ENCODE measurements at places on chromosomes 1 and 21. TPM values are rescaled to one million over a fixed set of nuclear protein-coding genes. Genes with fewer than 3 reads are reported as not detected.

Gene CCDC190
- total RNA-seq, result 5.2 TPM

Gene CCDC27
- not detected for total RNA-seq

- DNase-seq, result no peak
Observed at GRCh38 chr21:23982546-23982945, 1624.7 kb downstream of the MRPL39 start.

- no peak for DNase-seq
Observed at GRCh38 chr1:234934611-234935033, 194.0 kb downstream of the TOMM20 start.

DNA sequence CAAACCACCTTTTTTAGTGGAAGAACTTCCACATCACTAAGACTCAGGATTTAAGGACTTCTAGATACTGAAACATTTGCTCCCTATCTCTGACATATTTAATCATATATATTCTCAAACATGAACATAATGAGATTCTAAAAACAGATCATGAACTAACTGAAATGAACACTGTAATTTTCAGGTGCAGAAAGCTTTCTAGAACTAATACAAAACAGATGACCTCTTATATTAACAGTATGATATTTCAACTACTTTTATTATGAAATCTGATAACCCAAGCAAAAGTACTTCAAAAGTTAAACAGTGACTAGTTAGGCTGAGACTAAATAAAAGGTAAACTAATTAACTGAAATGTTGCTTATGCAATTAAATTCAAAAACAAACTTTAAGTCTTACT lies 157.5 kb downstream of the COP1 start:
- DNase-seq, result no peak

- no peak for DNase-seq
Observed at GRCh38 chr21:20779321-20779720, 218.9 kb upstream of the NCAM2 start.

- no peak for DNase-seq
Observed at GRCh38 chr1:212062832-212063438, 27.4 kb downstream of the DTL start.

DNA sequence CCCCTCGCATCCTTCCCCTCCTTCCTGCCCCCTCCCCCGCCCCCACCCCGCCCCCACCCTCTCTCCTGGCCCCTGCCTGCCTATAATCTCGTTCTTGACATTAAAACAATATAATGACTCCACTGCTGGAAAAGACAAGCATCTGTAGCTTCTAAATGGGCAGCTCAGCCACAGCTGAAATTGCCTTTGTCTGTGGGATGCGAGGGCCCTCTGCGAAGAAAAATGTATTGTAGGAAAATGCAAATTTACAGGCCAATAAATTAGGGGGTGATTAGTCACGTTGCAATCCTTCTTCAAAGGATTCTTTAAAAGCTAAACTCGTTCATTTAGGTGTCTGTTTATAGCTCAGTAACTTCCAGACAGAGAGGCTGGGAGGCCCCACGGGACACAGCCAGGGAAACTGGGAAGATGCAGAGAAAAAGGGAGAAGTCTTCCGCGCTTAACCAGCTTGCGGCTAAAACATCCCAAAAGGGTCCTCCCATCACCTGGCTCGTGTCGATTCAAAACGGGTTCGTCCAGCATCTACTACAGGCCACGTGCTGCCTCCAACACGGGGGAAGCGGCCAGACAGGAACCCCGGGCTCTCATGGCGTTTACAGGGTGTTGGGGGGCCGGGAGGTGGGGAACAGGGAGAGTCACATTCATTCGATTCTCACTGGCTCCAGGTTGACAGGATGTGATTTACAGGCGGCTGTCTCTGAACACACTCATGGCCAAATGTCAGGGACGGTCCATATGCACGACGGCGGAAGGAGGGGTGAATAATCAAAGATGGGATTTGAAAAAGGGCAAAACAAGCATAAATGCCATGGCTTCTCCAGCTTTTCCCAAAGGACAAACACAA lies 100.5 kb upstream of the ZBTB40 start:
- no peak for DNase-seq

GRCh38 chr1:60071296-60071695 lies 2.3 kb downstream of the C1orf87 start:
- DNase-seq, result no peak

- DNase-seq, result peak; percentile 73
Observed at GRCh38 chr1:151993084-151993733, 450 bp downstream of the S100A10 start.

Gene HES3
- total RNA-seq, result not detected

Gene RHOU
- total RNA-seq, result 22.9 TPM

DNA sequence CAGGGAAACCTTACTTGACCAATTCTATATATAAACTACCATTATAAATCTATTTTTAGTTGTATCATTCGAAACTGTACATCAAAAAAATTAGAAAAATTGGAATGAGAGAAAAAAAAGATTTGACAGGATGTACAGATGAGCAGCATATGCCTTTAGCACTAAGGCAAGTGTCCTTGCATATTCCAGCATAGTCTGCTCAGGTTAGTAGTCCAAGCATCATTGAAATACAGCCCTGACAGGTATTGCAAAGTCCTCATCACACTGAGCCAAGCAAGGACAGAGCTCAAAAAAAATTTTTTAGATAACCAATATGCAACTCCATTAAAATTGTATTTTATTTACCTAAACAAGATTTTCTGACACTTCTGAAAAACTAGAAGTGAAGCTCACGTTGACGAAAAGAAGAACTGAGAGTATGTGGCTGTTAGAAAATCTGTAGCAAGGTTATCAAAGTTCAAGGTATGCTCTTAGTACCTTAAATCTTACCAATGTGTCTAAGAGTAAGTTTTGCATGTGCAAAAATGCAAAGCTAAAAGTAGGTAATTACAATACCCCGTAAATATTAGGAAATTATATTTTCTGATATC lies 465.6 kb upstream of the ADGRL4 start:
- no peak for DNase-seq

All from lower lobe of right lung (tissue), 2 donors.